Epithelial cell of proximal tubule (primary cell): ENCODE measurements at places on chromosomes 12 and 14. TPM values are rescaled to one million over a fixed set of nuclear protein-coding genes. Genes with fewer than 3 reads are reported as not detected.

GRCh38 chr12:87266305-87266704, 762.9 kb downstream of the C12orf50 start:
- no peak for DNase-seq

DNA sequence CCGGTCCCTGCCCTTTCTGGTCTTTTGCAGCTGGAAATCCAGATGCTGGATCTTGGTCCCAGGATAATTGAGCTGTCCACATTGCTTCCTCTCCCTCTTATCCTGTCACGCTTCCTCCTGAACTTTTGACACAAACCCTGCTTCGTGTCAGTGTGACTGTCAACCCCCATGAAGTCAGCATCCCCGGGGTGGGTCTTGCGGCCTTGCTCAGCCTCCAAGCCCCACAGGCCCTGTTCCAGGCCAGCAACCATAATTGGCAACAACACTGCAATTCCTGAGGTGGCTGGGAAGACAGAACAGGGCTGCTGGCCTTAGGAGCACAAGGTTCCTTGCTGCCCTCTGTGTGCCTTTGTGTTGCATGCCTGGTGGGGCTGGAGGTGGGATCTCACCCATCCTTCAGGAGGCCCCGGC, 74.9 kb downstream of the NTF3 start:
- DNase-seq, result no peak

DNA sequence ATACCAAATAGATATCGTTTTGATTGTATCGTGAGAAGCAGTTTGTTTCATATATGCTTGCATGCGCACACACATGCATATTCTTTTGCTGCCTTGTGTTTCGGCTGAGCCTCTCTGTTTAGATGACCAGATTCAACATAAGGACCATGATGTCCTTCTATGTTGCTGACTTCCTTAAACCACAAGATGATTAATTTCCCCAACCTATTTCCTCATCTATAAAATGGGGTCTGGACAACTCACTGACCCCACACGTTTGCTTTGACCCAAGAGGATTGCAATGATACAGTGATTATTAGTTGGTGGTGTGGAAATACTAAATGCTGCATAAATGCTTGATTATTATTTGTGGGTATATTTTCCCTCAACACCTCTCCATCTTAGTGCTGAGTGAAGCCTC, 16.8 kb upstream of the FOS start:
- no peak for DNase-seq

DNA sequence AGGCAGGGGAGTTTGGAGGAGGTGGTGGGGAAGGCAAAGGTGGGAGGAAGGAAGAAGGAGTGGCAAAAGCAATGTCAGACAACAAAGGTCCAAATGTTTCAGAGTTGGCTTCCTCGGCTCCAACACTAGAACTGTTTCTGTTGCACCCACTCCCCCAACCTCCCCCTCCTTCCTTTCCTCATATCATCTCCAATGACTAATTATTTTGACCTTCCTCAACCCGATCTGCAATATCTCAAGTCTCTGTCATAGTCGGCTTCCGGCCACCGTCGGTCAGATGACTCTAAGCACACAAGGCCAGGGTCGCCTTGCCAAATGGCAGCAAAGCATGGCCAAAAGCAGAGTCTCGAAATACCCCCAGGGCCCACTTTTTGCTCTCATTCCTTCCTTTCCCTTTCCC, 637.0 kb upstream of the TBX3 start:
- no peak for DNase-seq

GRCh38 chr14:22850944-22851764, 14.8 kb downstream of the MMP14 start:
- no peak for DNase-seq

The PRB2 gene
- not detected in 2 replicates for total RNA-seq

The GPR132 gene
- 0.29 and 0.43 TPM in 2 replicates for total RNA-seq
